ENCODE measurements at places on chromosomes 16 and 17.

- H3K4me3 ChIP-seq: no peak overlapping the region
- H3K27ac ChIP-seq: no peak overlapping the region
- no peak for DNase-seq
- H3K36me3 ChIP-seq: no peaks in the 10 kb centered on the region
- H3K27me3 ChIP-seq: no peaks in the 10 kb centered on the region
- H3K4me1 ChIP-seq: no peaks in the 10 kb centered on the region
These were observed 245.2 kb upstream of the MAF start for GRCh38 chr16:79845734-79846135.

DNA sequence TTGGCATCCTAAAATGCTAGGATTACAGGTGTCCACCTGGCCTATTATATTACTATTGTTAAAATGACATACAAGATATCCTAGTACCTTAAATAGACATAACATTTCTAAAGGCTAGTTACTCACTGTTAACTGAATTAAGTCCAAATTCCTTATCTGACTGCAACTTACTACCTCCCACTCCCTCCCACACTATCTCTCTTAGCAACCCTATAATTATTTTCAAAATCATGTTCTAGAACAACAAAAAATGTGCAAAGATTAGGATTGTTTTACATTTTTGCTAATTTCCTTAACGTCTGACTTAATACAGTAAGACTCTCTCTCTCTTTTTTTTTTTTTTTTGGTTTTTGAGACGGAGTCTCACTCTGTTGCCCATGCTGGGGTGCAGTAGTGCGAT lies 2.2 kb upstream of the ATF7IP2 start:
- DNase-seq: no peak
- H3K27ac ChIP-seq: no peak overlapping the region
- H3K36me3 ChIP-seq: peaks cover 7% of the 10 kb centered on the region
- no peak overlapping the region for H3K4me3 ChIP-seq
- H3K27me3 ChIP-seq: no peaks in the 10 kb centered on the region

GRCh38 chr17:28370744-28371103 lies 617 bp upstream of the VTN start:
- DNase-seq: no peak
- peaks cover 51% of the 10 kb centered on the region for H3K27me3 ChIP-seq
- H3K4me1 ChIP-seq: peaks cover 12% of the 10 kb centered on the region

DNA sequence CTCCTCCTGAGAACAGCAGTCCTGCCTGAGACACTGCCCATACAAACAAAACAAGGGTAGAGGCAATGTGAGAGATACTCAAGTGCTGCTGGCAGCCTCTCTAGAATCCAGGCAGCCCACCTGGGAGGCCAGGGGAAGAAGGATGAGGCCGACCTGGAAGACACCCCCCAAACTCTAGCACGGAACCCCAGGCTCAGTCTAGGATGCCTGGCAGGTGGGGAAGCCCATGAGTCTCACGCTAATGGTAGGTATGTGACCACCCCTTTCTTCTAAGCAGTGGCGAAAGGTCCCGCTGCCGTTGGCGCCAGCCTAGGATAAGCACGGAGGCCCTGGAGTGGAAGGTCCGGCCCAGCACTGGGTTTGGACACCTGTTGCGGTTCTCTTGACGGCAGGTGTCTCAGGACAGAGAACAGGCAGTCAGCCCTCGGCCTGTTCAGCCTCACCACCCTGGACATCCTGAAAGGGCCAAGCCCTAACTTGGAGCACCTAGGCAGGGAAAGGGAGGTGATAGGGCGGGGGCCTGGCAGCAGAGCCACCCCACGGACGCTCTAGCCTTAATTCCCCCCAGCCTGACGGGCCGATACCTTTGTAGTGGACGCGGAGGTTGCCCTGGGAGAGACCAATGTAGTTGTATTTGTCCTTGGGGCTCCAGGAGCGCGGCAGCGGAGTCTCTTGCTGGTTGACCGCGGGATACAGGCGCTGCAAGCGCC lies 487 bp downstream of the RANBP10 start:
- peak overlapping the region; percentile 98 for H3K4me3 ChIP-seq
- no peak for DNase-seq
- H3K4me1 ChIP-seq: no peaks in the 10 kb centered on the region
- H3K27me3 ChIP-seq: no peaks in the 10 kb centered on the region

- H3K27me3 ChIP-seq: no peaks in the 10 kb centered on the region
- no peak overlapping the region for H3K27ac ChIP-seq
- no peak for DNase-seq
- H3K4me1 ChIP-seq: no peaks in the 10 kb centered on the region
- H3K36me3 ChIP-seq: no peaks in the 10 kb centered on the region
These were observed 1.5 kb downstream of the CACNA1H start for GRCh38 chr16:1154291-1154886.

GRCh38 chr17:46136820-46137219 lies 56.4 kb downstream of the KANSL1 start:
- no peaks in the 10 kb centered on the region for H3K36me3 ChIP-seq
- H3K4me1 ChIP-seq: no peaks in the 10 kb centered on the region
- H3K27me3 ChIP-seq: no peaks in the 10 kb centered on the region

DNA sequence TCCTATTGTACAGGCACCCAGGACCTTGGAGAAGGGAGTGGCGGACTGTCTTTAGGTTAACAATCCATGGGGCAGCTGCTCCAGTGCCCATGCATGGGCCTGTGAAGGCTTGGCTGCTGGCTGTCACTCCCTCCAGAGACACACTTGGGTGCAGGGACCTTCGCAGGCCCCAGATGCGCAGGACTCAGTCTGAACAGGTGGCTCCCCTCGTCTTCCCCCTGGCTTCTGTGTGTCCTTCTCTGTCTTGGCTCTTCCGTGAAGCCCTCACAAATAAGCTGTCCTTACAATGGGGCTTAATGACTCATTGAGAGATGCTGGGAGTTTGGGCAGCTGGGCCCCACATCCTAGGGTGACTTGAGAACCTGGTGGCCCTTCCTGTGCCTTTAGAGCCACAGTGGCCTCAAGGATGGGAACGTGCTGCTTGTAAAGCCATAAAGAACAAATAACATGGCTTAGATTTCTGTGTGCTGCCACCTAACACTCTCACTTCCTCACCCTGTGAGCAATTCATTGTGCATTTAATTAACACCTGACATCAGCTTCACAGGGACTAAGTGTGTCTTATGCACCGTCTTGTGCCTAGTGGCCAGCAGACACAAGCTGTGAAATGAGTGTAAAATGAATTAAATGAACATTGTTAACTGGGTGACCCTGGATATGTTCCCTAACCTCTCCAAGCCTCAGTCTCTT lies 340.7 kb downstream of the SNX29 start:
- H3K36me3 ChIP-seq: no peaks in the 10 kb centered on the region
- no peak overlapping the region for H3K4me3 ChIP-seq
- H3K4me1 ChIP-seq: peaks cover 43% of the 10 kb centered on the region
- no peak overlapping the region for H3K27ac ChIP-seq

DNA sequence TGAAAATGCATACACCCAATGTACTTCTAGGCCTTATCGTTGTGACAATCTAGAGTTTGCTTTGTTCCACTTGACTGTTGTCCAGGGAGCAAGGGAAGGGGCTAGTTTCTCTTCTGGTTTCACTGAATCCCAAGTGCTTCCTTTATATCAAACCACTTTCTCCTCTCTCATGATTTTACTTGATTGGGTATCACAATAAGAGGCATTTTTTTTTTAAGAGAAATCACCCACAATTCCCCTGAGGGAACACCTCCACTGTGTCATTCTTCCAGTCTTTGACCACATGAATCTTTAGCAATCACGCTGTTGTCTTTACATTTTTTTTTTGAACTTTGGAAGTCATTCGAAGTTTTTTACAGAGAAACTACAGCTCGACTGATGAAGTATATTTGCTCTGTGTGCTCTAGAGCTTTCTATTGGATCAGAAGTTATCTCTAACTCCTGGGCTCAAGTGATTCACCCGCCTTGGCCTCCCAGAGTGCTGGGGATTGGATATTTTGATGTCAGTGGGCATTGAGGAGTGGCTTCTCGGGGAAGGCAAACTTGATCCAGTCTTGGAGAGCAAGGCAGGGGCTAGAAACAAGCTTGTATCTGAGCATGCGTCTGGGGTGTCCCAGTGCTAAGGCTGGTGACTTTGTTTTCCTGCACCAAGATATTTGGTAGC lies 3.0 kb downstream of the CDH1 start:
- peaks cover 29% of the 10 kb centered on the region for H3K27me3 ChIP-seq
- no peaks in the 10 kb centered on the region for H3K36me3 ChIP-seq
- DNase-seq: no peak
- peaks cover 2% of the 10 kb centered on the region for H3K4me1 ChIP-seq
- no peak overlapping the region for H3K4me3 ChIP-seq

GRCh38 chr16:3920206-3920605 lies 39.7 kb upstream of the CREBBP start:
- H3K4me1 ChIP-seq: no peaks in the 10 kb centered on the region
- H3K36me3 ChIP-seq: no peaks in the 10 kb centered on the region
- DNase-seq: no peak

DNA sequence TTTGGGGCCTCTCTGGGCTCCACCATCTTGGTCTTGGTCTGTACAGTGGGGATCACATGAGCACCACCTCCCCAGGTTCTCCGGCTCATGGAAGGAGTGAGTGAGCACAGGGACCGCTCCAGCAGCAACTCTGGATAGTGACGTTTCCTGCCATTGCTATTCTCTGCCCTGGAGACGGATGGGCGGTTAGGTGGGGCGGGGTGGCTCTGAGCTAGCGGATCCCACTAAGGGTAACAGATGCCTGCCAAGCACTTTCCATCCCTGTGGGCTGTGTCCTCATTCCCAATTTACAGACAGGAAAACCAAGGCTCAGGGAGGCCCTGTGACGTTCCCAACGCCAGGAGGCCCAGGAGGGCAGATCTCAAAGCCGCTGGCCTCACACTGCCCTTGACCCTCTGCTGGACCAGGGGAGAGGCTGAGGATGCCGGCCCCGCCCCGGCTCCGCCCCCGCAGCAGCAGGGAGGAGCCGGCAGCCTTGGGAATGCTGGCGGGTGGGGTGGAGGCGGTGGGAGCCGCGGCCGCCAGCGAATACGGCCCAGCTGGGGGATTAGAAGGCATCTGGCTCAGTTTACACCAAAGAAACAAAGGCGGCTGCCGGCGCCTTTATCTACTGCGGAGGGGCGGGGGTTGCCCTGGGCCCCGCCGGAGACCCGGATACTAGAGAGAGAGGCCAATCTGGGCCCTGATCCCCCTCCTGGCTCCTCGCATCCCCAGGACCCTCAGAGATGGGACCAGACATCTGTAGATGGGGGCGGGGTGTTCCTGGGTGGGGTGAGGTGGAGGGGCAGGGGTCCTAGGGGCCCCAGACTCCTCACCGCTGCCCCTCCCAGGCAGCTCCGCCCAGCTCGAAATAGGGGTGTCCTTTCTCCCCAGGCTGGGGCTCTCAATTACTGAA lies 122.3 kb upstream of the CIBAR2 start:
- no peaks in the 10 kb centered on the region for H3K4me1 ChIP-seq

DNA sequence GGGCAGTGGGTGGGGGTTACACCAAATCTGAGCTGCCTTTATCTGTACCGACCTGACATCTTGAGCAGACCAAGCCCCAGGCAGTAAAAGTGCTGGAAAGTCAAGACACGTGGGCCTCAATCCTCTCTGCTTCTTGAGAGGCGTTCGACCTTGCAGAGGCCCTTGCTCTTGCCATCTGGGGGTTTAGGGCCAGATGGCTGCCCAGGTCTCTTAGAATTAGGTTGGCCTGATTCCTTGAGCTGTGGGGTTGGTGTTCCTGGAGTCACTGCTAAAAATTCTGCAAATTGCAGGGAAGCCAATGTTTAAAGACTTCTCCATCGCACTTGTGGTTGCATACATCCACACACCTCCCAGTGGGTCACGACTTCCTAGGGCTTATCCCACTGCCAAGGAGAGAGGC lies 238.2 kb upstream of the ASIC2 start:
- H3K4me3 ChIP-seq: no peak overlapping the region
- no peak for DNase-seq
- no peaks in the 10 kb centered on the region for H3K36me3 ChIP-seq

DNA sequence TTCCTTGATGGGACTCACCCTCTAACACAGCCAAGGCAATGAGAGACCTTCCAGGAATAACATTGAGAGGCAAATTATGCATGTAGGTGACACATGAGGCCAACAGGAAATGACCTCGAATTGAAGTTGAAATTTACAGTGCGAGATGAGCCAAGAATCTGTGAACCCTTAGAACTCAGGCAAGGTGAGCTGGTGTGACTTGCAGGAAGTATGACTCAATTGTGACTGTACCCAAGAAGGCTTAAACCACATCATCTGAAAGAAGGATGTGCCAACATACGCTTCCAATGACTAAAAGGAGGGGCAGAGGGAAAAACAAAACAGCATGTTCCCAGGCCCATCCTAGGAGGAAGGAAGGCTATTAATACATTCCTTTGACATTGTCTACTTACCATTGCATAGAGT lies 44.8 kb downstream of the PITPNC1 start:
- no peaks in the 10 kb centered on the region for H3K4me1 ChIP-seq
- DNase-seq: no peak
- no peaks in the 10 kb centered on the region for H3K27me3 ChIP-seq

DNA sequence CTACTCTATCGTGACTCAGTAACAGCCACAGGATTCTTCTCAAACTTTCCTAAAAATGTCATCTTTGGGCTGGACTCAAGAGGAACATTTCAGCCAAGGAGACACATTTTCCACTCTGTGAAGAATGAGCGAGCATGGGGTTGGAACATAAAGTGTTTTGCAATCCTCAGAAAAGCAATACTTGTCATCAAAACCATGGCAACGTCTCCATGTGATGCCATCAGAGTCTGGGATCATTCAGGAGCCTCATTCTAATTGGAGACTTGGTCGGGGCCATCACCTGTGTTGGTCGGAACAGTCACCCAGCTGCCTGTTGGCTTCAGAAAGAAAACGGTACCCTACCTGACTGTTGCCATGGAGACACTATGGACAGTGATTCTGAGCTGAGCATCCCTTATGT lies 25.5 kb downstream of the MYOCD start:
- no peaks in the 10 kb centered on the region for H3K27me3 ChIP-seq
- peaks cover 9% of the 10 kb centered on the region for H3K36me3 ChIP-seq
- no peak overlapping the region for H3K27ac ChIP-seq
- DNase-seq: no peak
- no peak overlapping the region for H3K4me3 ChIP-seq

- no peak for DNase-seq
- H3K27ac ChIP-seq: no peak overlapping the region
- no peak overlapping the region for H3K4me3 ChIP-seq
- H3K36me3 ChIP-seq: no peaks in the 10 kb centered on the region
- no peaks in the 10 kb centered on the region for H3K27me3 ChIP-seq
- H3K4me1 ChIP-seq: no peaks in the 10 kb centered on the region
These were observed 14.0 kb downstream of the TMEM92 start for GRCh38 chr17:50288306-50288705.

GRCh38 chr17:20823905-20824304 lies 218.9 kb downstream of the USP22 start:
- no peak overlapping the region for H3K4me3 ChIP-seq
- no peaks in the 10 kb centered on the region for H3K4me1 ChIP-seq
- no peaks in the 10 kb centered on the region for H3K27me3 ChIP-seq

GRCh38 chr16:25563700-25564099 lies 128.1 kb upstream of the HS3ST4 start:
- no peak overlapping the region for H3K4me3 ChIP-seq
- H3K4me1 ChIP-seq: peaks cover 11% of the 10 kb centered on the region
- no peaks in the 10 kb centered on the region for H3K27me3 ChIP-seq
- H3K36me3 ChIP-seq: no peaks in the 10 kb centered on the region
- DNase-seq: no peak
